ENCODE measurements at places on chromosomes 2 and 18.

DNA sequence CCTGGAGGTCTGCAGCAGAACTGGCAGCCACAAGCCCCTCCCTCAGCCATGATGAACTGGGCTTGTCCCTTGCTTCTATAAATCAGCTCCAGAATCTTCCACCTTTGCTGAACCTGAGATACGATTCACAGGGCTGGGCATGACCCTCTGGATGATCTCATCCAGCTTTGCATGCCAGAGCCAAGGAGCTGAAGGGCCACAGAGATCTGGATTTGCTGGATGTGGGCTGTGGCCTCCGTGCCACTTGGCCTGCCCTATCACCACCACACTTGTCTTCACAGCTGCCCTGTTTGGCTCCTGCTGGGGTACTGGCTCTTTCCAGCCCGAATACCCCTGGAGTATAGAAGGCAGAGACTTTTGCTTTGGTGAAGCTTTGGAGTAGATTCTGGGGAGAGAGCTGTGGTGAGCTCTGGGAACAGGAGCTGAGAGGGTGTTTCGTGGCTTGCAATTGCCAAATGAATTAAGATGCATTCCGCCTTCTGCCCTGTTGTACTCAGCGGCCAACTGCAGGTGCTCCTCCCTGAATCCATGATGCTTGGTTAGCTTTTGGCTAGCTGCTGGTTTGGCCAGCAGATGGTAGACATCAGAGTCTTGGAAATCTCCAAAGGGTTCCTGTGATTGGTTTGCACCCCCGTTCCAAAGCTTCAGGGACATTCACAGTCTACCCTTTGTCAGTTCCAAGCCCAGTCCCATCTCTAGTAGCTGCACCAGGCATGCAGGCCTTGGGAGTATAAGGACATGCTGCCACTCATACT is 30.9 kb upstream of the GIGYF2 start:
- no peak for DNase-seq

GRCh38 chr2:220081171-220081570 is 453.7 kb downstream of the SLC4A3 start:
- no peak for DNase-seq

DNA sequence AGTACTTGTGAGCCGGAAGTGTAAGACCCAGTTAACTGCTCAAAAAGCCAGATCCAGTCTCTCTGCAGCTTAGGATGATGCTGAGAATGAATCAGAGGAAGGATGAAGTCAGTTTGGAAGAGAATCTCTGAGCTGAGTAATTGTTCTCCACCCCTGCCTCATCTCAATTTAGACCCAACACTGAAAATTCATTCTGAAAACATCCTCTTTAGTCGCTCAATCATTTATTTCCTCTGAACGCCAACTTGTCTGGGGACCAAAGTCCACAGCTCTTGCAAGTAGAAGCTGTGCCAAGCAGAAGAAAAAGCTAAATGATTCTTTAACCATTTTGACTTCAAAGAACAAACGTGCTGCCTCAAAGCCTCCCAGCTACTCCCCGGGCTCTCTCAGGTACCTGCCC is 177.1 kb upstream of the KLHL29 start:
- no peak for DNase-seq

- DNase-seq, result no peak
Observed at GRCh38 chr2:156396126-156396525, 40.1 kb upstream of the GPD2 start.

DNA sequence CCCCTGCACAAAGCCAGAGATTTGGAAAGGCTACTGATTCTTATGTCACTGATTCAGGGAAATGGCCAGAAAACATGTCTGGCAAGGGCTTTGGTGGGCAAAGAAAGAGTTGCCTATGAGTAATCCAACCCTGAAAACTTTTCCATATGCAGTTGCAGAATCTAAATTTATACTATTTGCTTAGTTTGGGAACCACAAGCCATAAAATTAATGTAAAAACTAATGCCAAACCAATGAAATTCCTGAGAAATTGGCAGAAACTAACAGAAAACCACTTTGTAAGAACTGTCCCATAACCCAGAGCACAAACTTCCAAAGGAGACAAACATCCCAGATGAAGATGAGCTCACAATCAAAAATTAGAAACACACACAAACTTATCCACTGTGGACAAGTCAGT is 48.8 kb downstream of the TCF4 start:
- no peak for DNase-seq

GRCh38 chr2:120265006-120265405 is 12.4 kb downstream of the RALB start:
- DNase-seq, result no peak

DNA sequence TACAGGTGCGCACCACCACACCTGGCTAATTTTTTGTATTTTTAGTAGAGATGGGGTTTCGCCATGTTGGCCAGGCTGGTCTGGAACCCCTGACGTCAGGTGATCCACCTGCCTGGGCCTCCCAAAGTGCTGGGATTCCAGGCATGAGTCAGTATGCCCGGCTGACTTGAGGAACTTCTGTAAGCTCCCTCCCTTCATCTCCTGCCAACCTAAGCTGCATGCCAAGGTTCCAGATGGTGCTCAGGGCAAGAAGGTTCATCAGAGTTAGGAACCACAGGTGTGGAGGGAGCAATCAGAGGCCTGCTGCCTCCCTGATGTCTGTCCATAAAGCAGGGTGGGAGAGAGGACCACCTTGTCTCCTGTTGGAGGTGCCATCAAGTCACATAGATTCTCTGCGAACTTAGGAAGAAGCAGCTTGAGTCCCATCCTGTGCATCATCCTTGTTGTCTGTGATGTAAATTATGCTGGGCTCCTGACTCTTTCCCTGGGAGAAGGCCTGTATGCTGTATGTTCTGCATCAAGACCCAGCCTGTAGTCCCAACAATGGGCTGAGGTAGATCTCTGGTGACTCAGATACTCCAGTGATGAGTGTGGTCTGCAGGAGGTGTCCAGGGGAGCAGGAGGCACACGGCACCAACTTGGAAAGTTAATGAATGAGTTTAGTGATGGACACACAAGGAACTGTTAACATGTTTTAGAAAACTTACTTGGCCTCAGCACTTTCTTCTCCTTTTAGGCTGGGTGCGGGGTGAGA is 53.1 kb downstream of the TMEM17 start:
- DNase-seq, result no peak

DNA sequence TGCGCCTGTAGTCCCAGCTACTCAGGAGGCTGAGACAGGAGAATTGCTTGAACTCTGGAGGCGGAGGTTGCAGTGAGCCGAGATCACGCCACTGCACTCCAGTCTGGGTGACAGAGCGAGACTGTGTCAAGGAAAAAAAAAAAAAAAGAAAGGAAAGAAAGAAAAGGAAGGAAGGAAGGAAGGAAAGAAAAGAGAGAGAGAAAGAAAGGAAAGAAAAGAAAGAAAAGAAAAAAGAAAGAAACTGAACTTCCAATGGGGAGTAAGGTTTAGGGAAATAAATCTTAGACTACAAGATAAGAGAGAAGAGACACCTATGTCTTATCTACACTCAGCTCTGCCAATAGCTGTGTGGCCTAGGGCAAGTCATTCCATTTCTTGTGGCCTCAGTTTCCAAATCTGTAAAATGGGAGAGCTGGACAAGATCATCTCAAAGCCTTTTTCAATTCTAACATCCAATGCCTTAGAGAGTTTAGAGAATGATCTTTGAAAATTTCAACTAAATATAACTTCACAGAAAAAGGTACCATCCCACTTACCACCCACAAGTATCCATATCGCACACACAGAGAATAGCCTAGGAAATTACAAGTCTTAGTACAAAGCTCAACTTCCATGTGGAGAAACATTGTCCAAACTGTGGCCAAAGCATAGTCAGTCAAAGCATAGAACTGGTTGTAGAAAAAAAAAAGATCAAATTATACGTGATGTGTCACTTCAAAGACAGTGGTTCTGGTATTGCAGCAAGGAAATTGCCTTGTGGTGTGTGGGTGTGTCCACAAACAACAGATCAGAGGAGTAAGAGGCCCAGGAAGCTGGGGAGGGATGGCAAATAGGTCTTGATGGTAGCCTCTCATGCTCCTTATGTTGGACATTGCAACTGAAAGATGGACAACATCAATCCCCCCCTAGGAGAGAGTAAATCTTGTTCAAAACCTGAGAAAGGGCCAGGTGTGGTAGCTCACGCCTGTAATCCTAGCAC is 42.4 kb downstream of the SLC14A2 start:
- DNase-seq, result no peak

- DNase-seq, result no peak
Observed at GRCh38 chr18:67362906-67363305, 153.6 kb downstream of the DSEL start.

GRCh38 chr2:162000431-162000830 is 73.6 kb downstream of the DPP4 start:
- DNase-seq, result no peak

- DNase-seq, result peak; percentile 68
Observed at GRCh38 chr2:25566694-25567093, 106.7 kb downstream of the DTNB start.

GRCh38 chr2:72815655-72816278 is 10.1 kb downstream of the EXOC6B start:
- DNase-seq, result no peak

DNA sequence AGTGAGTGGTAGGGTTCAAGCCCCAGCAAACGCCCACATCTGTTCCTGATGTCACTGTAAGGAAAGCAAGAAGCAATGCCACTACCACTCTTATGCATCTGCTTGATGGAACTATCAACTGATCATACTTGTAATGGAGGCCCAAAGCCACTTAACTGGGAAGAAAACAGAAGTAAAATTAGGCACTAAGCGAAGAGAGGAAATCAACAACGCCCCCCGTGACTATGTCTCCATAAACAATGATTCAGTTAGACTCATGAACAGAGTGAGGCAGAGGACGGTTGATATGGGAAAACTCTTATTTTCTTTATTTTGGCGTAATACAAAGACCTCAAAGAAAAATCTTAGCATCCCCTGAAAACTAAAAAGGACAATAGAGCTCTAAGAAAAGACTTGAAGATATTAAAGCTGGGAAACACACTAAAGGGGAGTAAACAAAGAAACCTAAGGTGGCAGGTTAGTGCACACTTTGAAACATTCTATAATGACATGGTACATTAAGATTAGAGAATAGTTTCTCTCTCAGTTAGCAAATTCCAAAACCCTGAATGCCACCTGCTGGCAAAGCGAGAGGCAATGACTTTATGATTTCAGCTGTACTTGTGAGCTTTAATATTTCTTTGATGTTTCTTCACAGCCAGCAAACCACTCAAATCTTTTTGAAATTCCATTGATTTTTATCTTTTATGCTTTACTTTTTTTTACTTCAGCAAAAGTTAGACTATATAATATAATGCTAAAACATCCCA is 86.5 kb downstream of the LRP2 start:
- peak; percentile 59 for DNase-seq

GRCh38 chr2:58938988-58939387 is 697.9 kb upstream of the FANCL start:
- DNase-seq, result no peak

- DNase-seq, result no peak
Observed at GRCh38 chr18:911486-911885, 6.8 kb downstream of the ADCYAP1 start.

DNA sequence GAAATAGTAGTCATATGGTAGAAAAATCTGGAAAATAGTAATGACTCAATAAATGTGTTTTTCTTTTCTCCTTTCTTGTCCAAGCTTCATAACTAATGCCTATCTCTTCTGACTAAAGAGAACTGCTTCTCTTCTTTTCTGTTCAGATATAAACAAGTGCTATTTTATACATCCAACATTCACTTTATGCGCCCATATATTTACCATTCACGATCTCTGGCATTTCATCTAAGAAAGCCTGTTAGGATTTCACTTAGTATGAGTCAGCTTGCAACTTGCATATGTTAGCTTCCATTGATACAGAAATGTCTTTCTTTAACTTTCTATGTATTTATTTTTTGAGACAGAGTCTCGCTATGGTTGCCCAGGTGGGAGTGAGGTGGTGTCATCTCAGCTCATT is 224.9 kb downstream of the VAPA start:
- DNase-seq, result no peak

DNA sequence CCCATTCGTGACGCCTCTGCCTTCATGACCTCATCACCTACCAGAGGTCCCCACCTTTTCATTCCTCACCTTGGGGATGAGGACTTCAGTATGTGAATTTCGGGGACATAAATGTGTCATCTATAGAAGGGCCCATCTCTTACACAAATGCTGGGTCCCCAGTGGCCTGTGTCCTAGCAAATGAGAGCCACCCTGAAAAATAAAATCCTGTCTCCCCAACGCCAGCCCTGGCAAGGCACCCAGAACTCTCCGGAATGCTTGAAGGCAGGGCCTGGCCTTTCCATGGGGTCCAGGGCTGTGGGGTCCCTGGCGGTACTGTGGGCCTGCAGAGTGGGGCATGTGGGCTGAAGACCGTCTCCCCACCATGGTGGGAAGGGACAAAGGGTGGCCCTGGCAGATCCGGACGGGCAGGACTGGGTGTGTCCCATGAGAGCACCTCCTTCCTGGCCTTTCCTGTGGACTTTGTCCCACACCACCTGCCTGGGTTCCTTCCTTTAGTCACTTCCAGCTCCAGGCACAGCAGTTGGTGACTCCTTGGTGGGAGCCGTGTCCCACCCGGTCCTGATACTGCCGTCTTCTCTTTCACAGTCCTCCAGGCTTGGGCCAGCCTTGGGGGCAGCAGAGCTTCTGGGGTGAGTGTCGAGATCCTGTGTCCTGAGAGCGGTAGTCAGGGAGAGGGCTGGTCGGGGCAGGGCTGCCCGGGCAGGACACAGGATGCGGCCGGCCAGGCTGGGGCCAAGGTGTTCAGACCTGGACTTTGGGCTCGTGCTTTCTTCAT is 18.6 kb downstream of the CAPN10 start:
- DNase-seq, result no peak

- no peak for DNase-seq
Observed at GRCh38 chr2:66463206-66463755, 28.4 kb downstream of the MEIS1 start.

DNA sequence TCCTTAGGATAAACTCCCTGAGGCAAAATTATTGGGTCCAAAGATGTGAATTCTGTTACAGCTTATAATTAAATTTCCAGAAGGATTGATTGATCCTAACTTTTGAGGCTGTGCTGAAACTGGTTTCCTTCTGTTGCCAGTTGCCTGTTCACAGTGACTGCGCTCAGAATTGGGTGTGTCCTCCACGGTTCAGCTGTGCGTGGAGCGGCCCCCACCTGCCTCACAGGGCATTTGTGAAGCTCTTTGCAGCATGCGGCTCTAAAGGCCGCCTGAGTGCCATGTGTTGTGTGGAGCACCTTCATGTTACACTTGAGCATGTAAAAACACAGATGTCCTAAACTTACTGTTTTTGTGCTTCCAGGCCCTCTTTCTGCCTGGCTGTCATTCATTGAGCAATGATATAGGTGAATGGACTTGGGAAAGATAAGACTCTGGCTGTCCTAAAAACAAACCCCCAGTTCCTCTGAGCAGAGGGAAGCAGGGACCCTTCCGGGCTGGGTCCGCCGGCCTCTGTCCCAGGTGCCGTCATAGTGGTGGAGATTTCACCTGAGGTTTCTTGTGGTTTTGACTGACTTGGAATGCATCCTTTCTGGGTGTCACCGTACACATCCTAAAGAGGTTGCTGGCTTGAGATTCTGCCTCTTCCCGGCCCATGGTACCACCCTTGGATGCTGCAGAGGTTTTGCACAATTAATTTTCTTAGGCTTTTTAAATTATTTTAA is 173.6 kb downstream of the LDLRAD4 start:
- DNase-seq, result no peak

DNA sequence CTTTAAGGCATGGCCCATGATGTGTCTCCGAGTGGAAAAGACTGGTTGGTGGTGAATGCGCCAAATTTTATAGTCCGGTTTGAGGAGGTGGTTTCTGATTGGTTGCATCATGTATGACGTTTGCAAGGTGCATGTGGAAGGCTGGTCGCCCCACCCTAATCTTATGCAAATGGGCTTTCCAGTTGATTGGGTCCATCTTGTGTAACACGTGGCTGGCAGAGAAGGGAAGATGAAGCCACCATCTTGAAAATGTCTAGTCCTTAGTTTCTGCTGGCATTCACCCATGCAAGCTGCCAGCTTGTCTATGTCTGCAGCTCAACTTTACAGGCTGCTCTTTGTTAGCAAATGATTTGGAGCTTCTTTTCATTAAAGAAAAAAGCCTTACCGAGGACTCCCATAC is 132.2 kb downstream of the PIK3C3 start:
- DNase-seq, result no peak

All from MM.1S (cell line).